ENCODE measurements at places on chromosomes 2 and 18.

DNA sequence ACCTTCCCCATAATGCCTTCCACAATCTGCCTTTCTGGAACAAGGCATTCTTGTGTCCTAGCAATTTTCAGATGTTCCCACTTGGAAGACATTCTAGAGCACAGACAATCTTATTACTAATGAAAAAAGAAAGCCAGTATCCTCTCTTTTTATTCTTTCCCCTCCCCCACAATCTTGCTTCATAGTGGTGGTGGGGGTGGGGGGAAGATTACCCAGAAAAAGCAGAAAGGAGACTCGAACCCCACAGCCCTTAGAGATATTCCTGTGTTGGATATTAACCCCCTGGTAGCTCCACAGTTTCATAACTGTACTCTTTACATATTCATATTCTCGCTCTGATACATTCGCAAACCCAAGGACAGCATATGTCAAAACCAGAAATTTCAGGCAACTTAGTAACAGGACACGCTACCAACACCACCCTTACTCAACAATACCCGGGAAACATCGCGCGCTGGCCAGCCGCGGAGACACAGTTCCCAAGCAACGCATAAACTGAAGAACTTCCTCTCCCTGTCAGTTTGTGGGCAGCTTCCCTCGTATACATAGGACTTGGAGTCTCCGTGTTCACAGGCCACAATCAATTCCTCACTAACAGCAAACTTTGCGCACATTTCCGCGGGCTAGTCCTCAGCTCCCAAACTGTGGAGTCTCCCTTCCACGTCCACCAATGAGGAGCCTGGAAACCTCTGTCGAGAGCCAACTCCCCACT is 793 bp downstream of the NR4A2 start:
- no peak for DNase-seq

GRCh38 chr2:219261024-219261855 is 7.5 kb upstream of the TUBA4A start:
- DNase-seq = no peak

- no peak for DNase-seq
These were observed 54.6 kb downstream of the TTC39C start for GRCh38 chr18:24068945-24069693.

DNA sequence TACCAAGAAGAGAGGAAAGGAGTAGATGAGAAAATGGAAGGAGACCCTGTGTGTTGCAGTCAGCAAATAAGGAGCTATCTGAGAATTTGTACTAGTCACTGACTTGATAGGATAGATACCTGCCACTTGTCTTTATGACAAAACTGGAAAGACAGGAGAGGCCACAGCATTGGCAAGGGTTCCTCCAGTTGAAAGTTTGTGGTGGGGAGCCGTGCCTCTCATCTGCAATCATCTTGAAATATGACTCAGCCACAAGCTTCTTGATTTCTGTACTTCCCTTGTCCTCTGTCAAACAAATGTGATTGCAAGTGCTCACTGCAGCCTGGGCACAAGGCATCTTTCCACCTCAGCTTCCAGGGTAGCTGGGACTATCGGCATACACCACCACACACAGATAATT is 99.1 kb downstream of the GREB1L start:
- no peak for DNase-seq

GRCh38 chr2:52269696-52270485 is 1238.0 kb upstream of the NRXN1 start:
- no peak for DNase-seq

GRCh38 chr2:37198681-37199065 is 2.4 kb downstream of the CEBPZOS start:
- DNase-seq = no peak

DNA sequence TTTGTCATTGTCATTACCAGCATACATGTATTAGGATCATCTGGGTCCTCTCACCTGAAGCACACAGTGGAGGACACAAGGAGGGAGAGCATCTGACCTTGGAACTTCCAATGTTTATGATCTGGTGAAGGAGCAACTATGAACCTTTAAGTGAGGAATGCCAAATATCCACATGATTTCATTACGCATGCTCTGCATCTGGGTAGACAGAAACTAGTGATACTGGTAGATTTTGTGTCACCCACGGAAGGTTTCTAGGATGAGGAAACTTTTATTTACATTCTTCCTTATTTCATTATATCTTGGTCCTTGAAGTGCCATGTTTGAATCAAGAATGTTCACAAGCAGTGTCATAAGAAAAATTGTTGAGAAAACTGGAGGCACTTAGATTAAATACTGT is 32.1 kb downstream of the SPC25 start:
- no peak for DNase-seq

- DNase-seq = no peak
These were observed 12.0 kb upstream of the SRBD1 start for GRCh38 chr2:45623098-45623497.

DNA sequence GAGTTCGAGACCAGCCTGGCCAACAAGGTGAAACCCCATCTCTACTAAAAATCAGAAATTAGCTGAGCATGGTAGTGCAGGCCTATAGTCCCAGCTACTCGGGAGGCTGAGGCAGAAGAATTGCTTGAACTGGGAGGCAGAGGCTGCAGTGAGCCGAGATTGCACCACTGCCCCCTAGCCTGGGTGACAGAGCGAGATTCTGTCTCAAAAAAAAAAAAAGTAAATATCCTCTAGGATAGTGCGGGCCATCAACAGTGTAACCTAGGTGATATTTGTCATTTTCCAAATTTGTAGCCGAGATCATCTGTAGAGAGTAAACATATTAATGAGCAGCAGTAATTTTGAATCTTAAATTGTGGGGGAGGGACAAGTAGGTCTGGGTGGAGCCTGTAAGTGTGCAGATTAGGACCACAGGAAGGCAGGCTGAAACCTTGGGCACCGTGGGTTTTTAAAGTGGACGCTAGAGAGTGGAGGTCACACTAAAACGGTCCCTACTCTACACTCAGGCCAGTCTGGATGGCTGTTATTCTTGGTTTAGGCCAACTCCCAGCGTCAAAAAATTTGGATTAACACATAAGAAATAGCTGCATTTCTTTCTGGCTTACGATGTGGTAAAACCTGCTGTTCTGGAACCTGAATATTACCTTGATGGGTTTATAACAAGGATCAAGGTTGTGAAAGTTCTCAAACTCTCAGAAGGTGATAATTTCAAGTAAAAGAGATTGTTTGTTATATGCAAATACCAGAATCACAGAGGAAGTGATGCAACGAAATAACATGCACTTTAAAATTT is 22.7 kb upstream of the TET3 start:
- no peak for DNase-seq

GRCh38 chr18:45847119-45847518 is 21.6 kb downstream of the SIGLEC15 start:
- no peak for DNase-seq

DNA sequence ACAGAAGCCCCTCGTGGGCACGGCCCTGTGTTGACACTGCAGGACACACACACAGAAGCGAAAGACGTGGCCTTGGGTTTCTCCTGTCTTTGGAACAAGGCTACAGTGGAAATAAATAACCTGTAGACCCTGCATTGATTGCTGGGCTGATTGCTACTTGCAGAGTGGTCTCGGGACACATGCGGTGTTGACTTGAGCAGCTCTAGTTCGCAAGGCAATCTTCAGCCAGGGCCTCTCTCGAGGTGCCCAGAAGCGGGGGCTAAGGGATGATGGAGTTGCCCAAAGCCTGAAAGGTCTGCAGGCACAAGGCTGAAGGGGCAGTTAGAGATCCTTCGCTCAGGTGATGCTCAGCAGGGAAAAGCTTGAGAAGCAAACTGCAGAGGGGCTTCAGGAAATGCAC is 180.3 kb downstream of the SEPTIN10 start:
- DNase-seq = no peak

GRCh38 chr2:205047273-205047839 is 502.1 kb downstream of the PARD3B start:
- no peak for DNase-seq

DNA sequence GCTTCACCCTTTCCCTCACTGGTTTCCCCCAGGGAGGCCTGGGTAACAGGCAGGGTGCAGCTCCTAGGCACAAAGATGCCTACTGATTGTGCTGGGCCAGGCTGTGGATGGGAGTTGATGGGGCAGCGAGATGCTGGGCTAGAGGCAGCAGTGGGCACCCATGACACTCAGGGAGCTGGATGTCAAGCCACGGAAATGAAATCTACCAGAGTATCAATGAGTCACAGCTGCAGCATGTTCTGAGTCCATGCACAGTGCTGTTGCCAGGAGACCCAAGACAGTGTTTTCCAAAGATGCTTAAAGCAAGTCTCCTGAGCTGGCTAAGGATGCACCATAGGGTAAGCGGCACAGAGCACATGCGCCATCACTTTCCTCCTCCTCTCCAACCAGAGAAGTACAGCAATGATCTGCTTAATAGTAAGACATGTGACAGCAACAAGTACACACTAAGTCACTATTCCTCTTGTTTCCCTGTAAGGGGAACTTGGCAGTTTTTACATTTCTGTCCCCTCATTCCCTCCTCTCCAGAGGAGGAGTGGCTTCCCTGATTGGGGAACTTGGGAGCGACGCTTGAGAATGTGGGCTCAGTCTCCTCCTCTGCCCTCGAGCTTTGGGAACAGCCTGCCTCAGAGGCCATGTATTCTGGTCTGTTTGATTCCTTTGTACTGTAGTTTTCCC is 57.2 kb downstream of the CDC42EP3 start:
- no peak for DNase-seq

- DNase-seq = no peak
These were observed 997 bp downstream of the BOK start for GRCh38 chr2:241559323-241560161.

- DNase-seq = no peak
These were observed 245.5 kb upstream of the HNMT start for GRCh38 chr2:137718786-137719185.

DNA sequence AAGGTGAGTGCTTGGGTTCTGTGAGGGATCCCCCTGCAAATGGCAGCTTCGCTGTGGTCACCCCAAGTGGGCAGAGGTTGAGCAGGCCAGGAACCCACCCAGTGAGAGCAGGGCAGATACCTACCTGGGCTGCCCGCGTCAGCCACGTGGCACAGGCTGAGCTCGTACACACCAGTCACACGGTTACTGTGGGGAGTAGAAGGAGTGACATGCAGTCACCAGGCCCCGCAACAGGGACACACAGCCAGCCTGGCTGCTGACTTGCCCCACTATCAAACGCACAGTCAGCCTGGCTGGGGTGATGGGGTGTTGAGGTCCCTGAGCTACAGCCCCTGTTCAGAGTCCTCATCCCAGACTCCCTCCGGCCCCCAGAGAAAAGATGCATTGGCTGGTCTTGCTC is 32.2 kb downstream of the AQP12A start:
- DNase-seq = no peak

DNA sequence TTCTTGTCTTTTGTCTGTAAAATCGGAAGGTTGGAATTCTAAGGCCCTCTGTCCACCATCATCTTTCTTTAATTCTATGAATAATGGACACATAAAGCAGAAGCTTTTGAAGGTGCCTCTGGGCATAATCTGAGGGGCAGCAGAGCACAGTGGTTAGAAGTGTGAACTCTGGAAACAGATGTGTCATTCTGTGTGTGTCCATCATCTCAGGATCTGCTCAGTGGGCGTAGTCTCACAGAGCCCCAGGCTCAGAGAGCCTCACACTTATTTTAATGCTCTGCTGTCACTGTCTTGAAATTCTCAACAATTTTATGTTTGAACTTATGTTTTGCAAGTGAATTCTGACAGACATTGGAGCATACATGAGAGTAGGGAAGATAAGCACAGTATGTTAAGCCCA is 31.0 kb upstream of the CCDC93 start:
- DNase-seq = no peak

- no peak for DNase-seq
These were observed 112.4 kb downstream of the PLEKHA3 start for GRCh38 chr2:178592655-178593054.
